ENCODE measurements at places on chromosomes 7 and 10. TPM values are rescaled to one million over a fixed set of nuclear protein-coding genes. Genes with fewer than 3 reads are reported as not detected.

- DNase-seq: no peak
Measured at GRCh38 chr10:35448687-35449662, 112.7 kb downstream of the CCNY start.

DNA sequence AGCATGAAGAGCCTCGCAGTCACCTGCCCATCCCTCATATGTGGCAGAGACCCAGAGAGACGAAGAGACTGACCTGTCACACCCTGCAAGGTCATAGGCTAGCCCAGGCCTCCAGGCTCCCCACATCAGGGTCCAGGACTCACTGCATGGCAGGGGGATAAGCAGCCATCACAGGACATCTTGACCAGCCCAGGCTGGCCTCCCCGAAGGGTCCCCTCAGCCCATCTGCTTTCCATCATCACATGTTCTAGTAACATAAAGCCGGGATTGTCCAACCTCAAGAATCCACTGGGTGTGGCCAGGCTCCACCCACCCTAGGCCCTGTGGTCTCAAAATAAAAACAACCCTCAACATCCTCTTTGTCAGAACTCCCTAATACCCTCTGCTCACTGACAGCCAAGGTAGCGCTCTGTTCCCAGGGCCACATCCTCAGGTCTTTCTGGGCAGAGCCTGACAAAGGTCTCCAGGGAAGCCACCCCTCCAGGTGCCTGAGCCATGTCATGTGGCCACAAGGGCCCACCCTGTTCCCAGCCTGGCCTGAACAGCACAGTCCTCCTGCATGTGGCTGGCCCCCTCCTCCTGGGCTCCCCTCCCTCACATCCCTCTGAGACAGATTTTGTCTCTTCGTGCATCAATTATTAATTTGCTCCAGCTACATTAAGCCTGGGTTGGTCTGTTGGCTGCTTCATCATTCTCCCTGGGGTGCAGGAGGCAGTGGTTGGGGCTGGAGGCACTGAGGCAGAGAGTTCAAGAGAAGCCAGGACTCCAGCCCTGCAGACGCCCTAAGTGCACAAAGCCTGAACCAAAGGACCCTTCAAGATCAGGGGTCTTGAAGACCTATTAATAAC is 131.8 kb upstream of the UNC5B start:
- DNase-seq: peak; percentile 76

MINPP1 gene
- 12.1 TPM for total RNA-seq

- DNase-seq: no peak
Measured at GRCh38 chr10:85673270-85673669, 693.3 kb downstream of the GRID1 start.

- no peak for DNase-seq
Measured at GRCh38 chr7:25029075-25029474, 49.1 kb upstream of the OSBPL3 start.

- DNase-seq: no peak
Measured at GRCh38 chr7:105267244-105267643, 121.5 kb downstream of the SRPK2 start.

GRCh38 chr10:46329690-46330016 is 42.9 kb downstream of the ANTXRL start:
- no peak for DNase-seq

DNA sequence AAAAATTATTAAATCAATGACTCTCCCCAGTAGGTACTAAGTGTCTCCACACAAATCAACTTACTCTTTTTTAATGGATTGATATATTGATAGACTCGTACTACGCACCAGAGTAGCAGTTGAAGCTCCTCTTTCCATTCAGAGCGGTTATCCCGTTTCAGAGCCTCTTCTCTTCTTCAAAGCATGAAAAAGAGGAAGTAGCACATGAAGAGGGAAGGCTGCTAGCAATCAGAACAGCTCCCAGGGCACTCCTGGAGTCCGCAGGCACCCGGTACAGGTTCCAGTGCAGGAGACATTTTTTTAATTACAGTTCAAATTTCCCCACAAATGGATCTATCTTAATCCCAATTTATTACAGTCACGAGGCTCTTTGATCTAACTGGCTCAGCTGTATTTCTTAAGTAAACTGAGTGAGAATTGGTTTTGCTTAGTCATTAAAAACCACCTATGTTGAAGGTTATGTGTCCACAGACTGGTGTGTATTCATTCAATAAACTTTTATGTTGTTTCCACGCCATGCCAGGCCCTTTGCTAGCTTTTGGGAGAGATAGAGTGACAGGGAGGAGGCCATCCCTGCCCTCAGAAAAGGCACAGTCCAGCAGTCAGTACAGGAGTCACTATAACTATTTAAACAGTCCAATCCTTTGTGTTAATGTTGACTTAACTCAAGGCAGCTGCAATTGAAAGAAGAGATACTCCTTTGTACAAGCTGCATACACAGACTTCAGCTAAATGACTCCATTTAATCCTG is 32.1 kb upstream of the CALN1 start:
- DNase-seq: no peak

GRCh38 chr10:33008499-33009243 is 50.6 kb upstream of the ITGB1 start:
- no peak for DNase-seq

- no peak for DNase-seq
Measured at GRCh38 chr10:19250546-19250945, 201.9 kb downstream of the MALRD1 start.

DNA sequence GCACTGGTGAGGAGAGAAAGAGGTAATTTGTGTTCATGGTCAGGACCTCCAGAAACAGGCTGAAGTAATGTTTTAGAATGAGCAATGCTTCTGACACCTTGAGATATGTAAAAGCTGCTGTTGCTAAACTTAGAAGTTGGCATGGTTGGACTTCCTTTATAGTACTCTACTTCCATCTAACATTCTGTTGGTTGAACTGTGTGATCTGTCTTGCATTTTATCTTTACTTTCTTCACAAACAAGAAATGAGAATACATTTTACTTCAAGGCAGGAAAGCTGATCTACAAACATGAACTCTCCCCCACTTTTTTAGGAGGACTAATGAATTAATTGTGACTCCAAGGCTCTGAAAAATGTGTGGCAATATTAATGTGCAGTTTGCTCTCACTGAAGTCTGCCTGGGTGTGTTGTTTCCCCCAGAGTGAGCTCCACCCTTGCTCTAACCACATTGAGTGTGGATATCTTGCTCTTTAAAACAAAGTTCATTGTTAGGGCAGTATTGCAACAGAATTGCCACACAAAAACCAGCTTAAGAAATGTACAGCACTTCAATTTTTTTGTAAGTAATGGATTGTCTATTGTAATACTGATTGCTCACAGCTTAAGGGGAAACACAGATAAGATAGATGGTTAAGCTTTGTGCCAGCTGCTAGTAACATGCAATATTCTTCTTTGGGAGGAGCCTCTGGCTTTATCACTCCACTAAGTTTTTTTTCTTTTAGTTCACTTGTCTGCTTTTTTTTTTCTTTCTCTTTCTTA is 69.0 kb downstream of the ADD3 start:
- no peak for DNase-seq

DNA sequence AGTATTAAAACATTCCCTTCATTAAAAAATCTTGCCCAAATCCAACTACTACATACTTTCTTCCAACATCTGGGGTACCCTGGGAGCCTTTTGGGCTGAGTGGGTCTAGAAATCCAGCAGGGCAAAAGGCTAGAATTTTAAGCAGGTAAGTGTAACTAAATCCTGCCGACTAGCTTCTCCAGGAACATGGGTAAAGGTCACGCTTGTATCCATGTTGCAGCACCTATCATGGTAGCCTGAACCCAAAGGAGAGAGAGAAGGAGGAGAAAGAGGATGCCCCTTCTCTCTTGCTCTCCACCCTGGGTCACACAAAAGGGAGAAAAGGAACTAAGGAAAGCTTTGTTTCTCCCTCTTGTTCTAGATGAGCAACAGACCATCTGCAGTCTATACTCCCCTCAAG is 53.3 kb downstream of the ZNF680 start:
- DNase-seq: no peak
